Astrocyte of the cerebellum (primary cell): ENCODE measurements at places on chromosomes 13 and 19.

DNA sequence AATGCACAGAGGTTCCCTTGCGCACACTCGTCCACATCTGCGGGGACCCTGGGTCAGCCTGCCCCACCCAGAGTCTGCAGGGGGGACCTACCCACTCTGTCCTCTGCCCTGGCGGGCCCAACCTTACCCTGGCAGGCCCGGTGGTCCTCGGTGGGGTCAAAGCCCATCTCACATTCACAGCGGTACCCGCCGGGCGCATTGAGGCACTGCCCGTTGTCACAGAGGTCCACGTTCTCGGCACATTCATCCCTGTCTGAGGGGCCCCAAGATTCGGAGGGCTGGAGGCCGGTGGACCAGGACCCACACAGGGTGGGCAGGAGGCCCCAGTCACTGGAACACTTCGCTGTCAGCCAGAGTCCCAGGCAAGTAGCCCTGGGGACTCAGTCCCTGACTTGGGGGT is 38.5 kb downstream of the FBN3 start:
- DNase-seq = no peak

GRCh38 chr19:41518141-41518540 is 57.8 kb upstream of the CEACAM21 start:
- no peak for DNase-seq

- DNase-seq = no peak
Observed at GRCh38 chr19:18009412-18010066, 1.6 kb downstream of the ARRDC2 start.

- DNase-seq = no peak
Observed at GRCh38 chr13:102609696-102610095, 12.9 kb downstream of the TPP2 start.
